ENCODE measurements at places on chromosomes 13 and 19. TPM values are rescaled to one million over a fixed set of nuclear protein-coding genes. Genes with fewer than 3 reads are reported as not detected.

DNA sequence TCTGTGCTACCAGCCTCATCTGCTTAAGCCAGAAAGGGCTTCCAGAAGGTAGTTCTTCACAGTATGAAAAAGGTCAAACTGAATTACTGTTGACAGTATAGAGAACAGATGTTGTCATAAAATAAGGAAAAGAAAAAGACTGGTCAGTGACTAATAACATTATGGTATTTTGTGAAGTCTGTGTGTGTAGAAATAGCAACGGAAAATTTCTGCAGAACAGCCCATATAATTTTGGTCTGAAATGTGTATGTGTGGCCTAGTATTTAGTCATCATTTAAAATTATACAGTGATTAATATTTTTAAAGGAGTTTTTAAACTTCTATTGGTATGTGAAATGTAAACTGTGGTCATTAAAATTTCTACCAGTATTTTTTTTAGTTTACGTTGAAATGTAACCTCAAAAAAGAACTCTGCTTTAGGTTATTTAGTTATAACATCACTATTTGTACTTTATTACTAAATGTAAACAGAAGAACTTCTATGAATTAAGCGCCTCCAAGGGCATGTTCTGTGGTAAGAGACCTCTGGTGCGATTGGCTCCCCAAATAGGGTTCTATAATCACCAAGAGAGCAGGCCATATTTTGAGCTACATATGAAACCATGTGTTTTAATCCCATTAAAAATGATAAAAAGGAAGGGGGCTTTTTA lies 3.3 kb upstream of the GPR183 start:
- no peaks in the 10 kb centered on the region for H3K4me1 ChIP-seq
- no peak overlapping the region for H3K27ac ChIP-seq
- H3K36me3 ChIP-seq: no peaks in the 10 kb centered on the region
- no peaks in the 10 kb centered on the region for H3K27me3 ChIP-seq
- no peak overlapping the region for H3K4me3 ChIP-seq

- no peaks in the 10 kb centered on the region for H3K27me3 ChIP-seq
- H3K27ac ChIP-seq: no peak overlapping the region
Measured at GRCh38 chr13:20848203-20848602, 54.3 kb downstream of the XPO4 start.

GRCh38 chr13:111868716-111869115 lies 198.2 kb upstream of the SOX1 start:
- H3K27ac ChIP-seq: no peak overlapping the region
- DNase-seq: no peak
- no peaks in the 10 kb centered on the region for H3K36me3 ChIP-seq
- H3K4me1 ChIP-seq: no peaks in the 10 kb centered on the region

DNA sequence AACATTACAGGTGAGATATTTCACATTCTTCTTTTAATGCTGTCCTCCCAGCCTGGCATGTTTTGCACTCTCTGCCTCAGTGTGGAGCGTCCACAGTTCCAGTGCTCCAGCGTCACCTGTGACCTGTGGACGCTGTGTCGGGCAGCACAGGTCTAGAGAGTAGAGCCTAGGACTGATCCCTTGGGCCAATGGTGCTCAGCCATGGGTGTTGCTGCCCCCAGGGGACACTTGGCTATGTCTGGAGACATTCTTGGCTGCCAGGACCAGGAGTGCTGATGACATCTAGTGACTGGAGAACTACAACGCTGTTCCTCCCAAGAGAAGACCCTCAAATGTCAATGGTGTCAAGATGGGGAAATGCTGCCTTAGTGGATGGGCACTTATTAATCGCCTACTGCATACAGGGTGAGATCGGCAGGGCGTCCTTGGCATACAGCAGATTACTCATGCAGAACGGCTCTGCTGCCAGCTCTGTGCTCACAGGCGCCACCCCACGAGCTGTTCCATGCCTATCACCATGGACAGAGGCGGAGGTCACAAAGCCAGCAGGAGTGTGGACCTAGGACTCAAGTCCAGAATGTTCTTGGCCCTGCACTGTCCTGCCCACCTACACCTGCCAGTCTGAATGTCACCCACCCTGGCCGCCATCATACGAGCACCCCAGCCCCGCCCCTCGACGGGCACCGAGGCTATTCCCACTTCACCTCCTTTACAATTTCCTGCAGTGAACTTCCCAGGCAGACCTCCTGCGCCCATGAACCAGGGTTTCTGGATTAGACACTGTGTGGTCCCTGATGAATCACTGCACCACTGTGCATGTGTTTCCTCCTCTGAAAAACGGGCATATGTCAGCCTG lies 13.9 kb upstream of the MADCAM1 start:
- no peaks in the 10 kb centered on the region for H3K36me3 ChIP-seq
- DNase-seq: no peak
- no peak overlapping the region for H3K4me3 ChIP-seq
- H3K27ac ChIP-seq: no peak overlapping the region
- peaks cover 21% of the 10 kb centered on the region for H3K27me3 ChIP-seq
- H3K4me1 ChIP-seq: peaks cover 10% of the 10 kb centered on the region

- no peak overlapping the region for H3K4me3 ChIP-seq
- H3K27me3 ChIP-seq: peaks cover 12% of the 10 kb centered on the region
- DNase-seq: no peak
- peaks cover 4% of the 10 kb centered on the region for H3K4me1 ChIP-seq
- no peak overlapping the region for H3K27ac ChIP-seq
Measured at GRCh38 chr13:109971456-109972090, 185.2 kb upstream of the IRS2 start.

DNA sequence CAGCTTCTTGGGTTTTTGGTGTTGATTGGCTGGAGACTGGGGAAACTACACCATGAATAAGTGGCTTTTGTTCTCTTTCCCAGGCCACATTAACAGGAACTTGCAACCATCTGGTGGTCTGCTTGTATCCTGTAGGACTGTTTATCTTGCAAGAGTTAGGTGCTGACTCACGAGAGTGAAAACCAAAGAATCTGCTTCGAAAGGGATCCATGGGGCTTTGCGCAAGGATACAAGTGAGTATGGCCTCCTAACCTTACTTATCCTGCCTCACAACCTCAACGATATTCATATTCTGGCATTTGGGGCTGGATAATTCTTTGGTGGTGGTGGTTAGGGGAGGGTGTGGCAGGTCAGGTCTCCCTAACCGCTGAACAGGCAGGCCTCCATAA lies 4.7 kb upstream of the SIGLECL1 start:
- DNase-seq: no peak
- peaks cover under 1% of the 10 kb centered on the region for H3K27me3 ChIP-seq
- no peaks in the 10 kb centered on the region for H3K36me3 ChIP-seq
- no peaks in the 10 kb centered on the region for H3K4me1 ChIP-seq
- no peak overlapping the region for H3K4me3 ChIP-seq

DNA sequence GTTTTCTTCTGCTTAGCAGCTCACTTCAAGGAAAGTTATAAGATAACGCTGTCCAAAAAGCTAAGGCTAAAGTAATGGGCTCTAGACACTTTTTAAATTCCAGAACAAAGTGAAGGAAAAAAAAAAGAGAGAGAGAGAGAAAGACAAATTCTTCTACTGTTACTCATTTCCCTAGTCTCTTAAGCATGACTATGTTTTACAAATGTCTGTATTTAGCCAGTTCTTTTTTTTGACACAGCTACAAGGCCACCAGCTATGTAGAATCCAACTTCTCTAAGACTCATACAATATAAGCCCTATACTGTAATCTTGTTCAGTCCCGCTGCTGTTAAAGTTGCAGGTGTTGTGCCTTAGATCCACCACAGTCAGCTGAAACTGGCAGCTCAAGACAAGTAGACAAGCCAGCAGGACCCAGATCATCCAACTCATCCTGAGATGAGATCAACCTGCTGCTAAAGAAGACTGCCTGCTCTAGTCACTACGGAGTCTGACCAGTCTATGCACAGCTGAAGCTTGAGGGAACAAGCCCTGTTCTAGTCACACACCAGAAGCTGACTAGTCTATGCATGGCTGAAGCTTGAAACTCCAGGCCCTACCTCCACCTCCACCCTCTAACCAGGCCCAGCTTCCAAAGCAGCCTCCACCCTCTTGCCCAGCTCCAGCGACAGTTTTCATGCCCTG lies 10.3 kb upstream of the ZNF83 start:
- H3K27me3 ChIP-seq: no peaks in the 10 kb centered on the region
- no peak for DNase-seq
- H3K4me3 ChIP-seq: no peak overlapping the region
- H3K27ac ChIP-seq: no peak overlapping the region

DNA sequence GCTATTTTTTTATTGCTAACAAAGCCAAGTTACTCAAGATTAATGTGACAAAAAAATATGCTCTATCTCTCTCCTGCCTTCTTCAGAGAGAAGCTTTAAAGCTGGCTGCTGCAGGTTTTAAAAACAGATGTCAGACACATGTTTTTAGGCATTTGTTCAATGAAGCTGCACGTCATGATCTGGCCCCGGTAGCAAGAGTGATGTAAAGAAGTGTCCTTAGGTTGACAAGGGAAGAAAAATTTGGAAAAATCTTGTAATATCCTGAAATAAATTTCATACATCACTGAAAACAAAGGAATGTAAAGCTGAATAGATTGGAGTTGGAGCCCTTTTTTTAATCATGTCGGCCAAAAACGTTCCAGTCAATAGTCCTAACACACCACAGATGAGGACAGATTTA lies 531.4 kb upstream of the NBEA start:
- no peak for DNase-seq
- no peaks in the 10 kb centered on the region for H3K27me3 ChIP-seq
- no peaks in the 10 kb centered on the region for H3K4me1 ChIP-seq
- H3K4me3 ChIP-seq: no peak overlapping the region

- H3K4me3 ChIP-seq: peak overlapping the region; percentile 52
- H3K27me3 ChIP-seq: no peaks in the 10 kb centered on the region
- H3K27ac ChIP-seq: peak overlapping the region; percentile 82
- peaks cover 20% of the 10 kb centered on the region for H3K36me3 ChIP-seq
- peaks cover 9% of the 10 kb centered on the region for H3K4me1 ChIP-seq
Measured at GRCh38 chr13:20772401-20773131, 1.2 kb downstream of the EEF1AKMT1 start.

The RGL3 gene
- total RNA-seq: 0.28 TPM

DNA sequence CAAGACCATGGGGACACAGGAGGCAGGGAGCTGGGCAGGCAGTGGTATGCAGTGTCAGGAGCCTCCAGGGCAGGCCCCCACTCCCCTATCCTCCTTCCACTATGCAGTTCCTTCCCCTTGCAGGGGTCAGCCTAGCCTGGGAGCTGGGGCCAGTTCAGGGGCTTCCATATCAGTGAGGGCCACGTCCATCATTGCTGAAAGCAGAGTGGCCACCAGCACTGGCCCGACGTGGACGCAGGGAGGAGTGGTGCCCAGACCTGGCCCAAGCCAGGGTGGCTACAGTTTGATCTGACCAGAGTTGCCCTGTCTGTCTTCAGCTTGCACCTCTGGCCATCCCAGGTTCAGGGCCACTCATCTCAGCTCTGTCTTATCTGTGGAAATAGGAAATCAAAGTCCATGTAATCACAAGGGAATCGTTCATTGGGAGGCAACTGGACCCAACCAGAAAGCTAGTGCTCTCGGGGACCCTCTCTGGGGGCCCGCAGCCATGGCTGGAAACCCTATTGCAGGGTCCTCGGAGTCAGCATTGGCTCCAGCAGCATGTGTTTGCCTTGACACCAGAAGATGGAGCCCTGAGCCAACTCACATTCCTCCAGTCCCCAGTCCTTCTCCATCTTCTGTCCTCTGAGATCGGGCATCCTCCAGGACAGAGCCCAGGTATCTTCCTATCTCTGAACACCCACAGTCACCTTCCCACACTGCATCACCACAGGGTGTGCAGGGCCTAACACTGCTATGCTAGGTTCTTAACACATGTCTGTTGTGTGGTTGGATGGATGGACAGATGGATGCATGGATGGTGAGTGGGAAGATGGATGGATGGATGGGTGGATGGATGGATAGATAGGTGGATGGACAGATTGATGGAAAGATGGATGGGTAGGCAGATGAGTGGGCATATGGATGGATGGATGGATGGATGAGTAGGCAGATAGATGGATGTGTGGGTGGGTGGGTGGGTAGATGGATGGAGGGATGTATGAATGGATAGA lies 75.7 kb upstream of the KCTD15 start:
- DNase-seq: no peak
- H3K4me3 ChIP-seq: no peak overlapping the region
- no peaks in the 10 kb centered on the region for H3K36me3 ChIP-seq
- H3K27me3 ChIP-seq: no peaks in the 10 kb centered on the region

DNA sequence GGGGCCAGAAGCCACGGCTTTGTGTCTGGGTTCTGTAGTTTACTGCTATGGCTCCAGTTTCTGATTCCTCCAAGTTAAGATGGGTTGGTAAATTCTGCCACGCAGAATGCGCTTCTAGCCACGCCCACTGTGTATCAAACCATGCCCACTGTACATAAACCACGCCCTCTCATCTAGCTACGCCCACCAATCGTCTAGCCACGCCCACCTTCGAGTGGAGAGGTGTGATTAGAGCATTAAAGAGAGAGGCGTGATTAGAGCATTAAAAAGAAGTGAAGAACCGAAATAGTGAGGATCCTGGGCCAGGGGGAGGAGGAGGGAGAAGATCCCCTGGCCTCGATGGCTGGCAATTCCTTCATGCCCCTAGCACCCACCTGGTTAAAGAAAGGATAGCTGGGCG lies 43.7 kb upstream of the ADGRE5 start:
- H3K27me3 ChIP-seq: no peaks in the 10 kb centered on the region

The OVOL3 gene
- 0.63 TPM for total RNA-seq

DNA sequence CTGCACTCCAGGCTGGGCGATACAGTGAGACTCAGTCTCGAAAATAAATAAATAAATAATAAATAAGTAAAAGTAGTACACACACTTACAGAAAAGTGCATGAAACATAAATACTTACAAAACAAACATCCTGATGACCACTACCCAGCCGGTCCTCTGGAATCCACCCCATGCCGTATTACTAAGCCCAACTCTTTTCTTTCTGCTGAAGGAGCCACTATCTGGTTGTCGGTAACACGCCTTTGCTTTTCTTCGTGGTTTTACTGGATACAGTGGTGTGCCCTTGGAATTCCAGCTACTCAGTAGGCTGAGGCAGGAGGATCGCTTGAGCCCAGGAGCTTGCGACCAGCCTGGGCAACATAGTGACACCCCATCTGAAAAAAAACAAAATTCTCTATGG lies 39.4 kb downstream of the CELF5 start:
- H3K36me3 ChIP-seq: no peaks in the 10 kb centered on the region
- no peak for DNase-seq
- no peak overlapping the region for H3K27ac ChIP-seq
- no peak overlapping the region for H3K4me3 ChIP-seq

The ZNF415 gene
- total RNA-seq: 1.7 TPM

GRCh38 chr19:17718550-17718946 lies 732 bp upstream of the MAP1S start:
- H3K27me3 ChIP-seq: no peaks in the 10 kb centered on the region
- H3K4me3 ChIP-seq: no peak overlapping the region
- no peak overlapping the region for H3K27ac ChIP-seq
- H3K36me3 ChIP-seq: peaks cover 18% of the 10 kb centered on the region
- no peak for DNase-seq

GRCh38 chr19:35931874-35932202 lies 4.3 kb upstream of the LRFN3 start:
- no peak overlapping the region for H3K4me3 ChIP-seq
- H3K36me3 ChIP-seq: no peaks in the 10 kb centered on the region
- no peak overlapping the region for H3K27ac ChIP-seq
- peaks cover 7% of the 10 kb centered on the region for H3K4me1 ChIP-seq

GRCh38 chr13:109199280-109199679 lies 569.9 kb downstream of the MYO16 start:
- H3K27me3 ChIP-seq: no peaks in the 10 kb centered on the region
- no peak overlapping the region for H3K27ac ChIP-seq
- peak; percentile 33 for DNase-seq

The HSH2D gene
- total RNA-seq: not detected

Data from A673 (cell line).